ENCODE measurements at places on chromosomes 7 and 10. TPM values are rescaled to one million over a fixed set of nuclear protein-coding genes. Genes with fewer than 3 reads are reported as not detected.

The SUMF2 gene
- 106 TPM for total RNA-seq

The UPK3B gene
- 1.6 TPM for total RNA-seq

- no peak for DNase-seq
Measured at GRCh38 chr7:73983437-73984164, 44.4 kb upstream of the ELN start.

DNA sequence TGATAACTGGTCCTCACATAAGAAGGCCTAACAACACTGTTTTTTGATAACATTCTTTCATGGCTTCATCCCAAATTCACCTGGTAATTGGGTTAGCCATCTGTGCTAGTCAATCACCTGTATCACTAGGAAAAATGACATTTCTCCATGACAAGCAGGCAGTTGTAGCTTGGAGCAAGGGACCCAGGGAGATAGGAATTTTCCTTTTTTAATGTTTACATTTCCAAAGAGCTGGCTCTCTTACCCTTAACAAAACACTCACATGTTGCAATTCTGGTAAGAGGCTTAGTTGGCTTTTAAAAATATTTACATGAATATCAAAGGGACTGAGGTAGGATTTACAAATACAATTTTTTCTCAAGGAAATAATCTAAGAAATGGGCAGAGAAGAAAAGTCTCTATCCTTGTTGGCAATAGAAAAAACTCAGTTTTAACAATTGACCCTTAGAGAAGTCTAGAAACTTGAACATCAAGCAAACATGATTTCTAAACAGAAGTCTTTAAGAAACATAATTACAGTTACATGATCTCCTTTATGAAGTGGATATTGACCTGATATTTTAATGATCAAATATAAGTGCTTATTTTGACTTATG lies 16.1 kb upstream of the AKR1C1 start:
- DNase-seq, result no peak

The STEAP4 gene
- not detected for total RNA-seq

DNA sequence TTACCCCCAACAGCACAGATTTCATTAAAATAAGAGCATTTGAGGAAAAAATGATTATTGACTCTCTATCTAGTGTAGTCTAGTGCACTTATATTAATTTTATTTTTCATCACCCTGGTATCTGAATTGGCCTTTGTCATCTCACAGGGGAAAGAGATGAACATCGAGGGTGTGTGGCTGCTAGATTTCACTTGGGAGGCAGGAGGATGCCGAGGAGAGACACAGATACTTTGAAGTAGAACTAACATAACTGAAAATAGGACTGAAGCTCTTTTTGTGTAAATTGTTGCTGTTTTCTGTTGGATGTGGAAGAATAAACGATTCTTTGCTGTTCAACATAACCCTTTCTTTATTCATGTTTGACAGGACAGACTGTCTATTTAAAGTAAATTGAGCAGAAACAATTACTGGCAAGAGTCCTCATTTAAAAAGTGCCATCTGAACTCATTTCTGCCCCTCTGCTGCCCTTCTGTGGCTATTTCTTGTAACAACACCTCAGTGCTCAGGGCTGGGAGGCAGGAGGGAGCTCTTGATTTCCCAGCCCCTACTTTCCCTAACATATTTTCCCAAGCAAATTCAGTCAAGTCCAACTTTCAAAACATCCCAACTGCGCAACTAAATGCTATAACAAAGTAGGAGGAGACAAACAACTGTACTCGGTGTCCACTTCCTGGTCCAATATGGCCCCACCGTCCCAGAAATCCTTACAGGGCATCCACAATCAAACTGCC lies 15.6 kb downstream of the LYZL1 start:
- DNase-seq, result no peak

DNA sequence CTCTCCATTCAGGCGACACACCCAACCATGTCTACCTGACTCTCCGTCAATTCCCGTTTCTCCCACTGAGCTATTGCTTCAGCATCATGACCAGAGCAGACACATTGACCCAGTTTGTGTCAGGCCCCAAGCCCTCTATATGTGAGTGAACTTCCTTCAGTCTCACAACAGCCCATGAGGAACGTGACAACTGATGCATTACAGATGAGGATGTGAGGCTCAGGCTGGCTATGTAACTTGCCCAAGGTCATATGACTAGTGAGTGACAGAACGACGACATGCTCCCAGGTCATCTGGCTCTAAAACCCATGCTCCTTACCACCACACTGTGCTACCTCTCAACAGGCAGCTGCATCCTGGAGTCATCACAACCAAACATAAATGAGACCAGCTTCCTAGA lies 3.7 kb downstream of the TMEM140 start:
- DNase-seq, result no peak

GRCh38 chr7:42055171-42055570 lies 181.8 kb downstream of the GLI3 start:
- DNase-seq, result no peak

GRCh38 chr10:43227911-43228782 lies 38.7 kb downstream of the RASGEF1A start:
- DNase-seq, result peak; percentile 47

GRCh38 chr10:129280908-129281586 lies 186.0 kb upstream of the MGMT start:
- no peak for DNase-seq

Measured in activated naive CD4-positive, alpha-beta T cell treated with anti-CD3 and anti-CD28 coated beads, Interleukin-2, amount 50 U/mL, for 72 hours (primary cell).